ENCODE measurements at places on chromosomes 13 and 19. TPM values are rescaled to one million over a fixed set of nuclear protein-coding genes. Genes with fewer than 3 reads are reported as not detected.

The CEACAM4 gene
- total RNA-seq, result 1.4 TPM

The ZNF724 gene
- total RNA-seq, result 0.66 TPM

The CEACAM19 gene
- total RNA-seq, result 2.5 TPM

DNA sequence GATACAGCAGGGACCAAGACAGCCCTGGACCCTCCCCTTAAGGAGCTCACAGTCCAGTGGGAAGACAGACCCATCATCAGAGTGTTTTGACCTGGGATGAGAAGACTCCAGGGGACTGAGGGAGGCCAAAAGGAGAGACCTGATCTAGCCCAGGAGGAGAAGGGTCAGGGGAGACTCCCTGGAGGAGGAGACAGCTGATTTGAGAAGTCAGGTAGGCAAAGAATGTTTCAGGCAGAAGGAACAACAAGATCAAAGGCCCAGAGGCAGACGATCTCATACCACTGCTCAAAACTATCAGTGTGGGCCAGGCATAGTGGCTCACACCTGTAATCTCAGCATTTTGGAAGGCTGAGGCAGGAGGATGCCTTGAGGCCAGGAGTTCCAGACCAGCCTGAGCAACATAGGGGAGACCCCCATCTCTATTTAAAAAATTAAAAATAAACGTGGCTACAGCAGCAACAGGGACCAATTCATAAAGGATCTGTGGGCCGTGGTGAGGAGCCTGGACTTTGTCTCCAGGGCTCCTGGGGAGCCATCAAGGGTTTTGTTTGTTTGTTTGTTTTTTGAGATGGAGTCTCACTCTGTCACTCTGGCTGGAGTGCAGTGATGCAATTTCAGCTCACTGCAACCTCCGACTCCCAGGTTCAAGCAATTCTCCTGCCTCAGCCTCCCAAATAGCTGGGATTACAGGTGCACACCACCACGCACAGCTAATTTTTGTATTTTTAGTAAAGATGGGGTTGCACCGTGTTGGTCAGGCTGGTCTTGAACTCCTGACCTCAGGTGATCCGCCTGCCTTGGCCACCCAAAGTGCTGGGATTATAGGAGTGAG lies 2.2 kb upstream of the COX6B1 start:
- H3K4me3 ChIP-seq, result no peak overlapping the region
- no peak for DNase-seq
- H3K36me3 ChIP-seq, result peaks cover 7% of the 10 kb centered on the region

DNA sequence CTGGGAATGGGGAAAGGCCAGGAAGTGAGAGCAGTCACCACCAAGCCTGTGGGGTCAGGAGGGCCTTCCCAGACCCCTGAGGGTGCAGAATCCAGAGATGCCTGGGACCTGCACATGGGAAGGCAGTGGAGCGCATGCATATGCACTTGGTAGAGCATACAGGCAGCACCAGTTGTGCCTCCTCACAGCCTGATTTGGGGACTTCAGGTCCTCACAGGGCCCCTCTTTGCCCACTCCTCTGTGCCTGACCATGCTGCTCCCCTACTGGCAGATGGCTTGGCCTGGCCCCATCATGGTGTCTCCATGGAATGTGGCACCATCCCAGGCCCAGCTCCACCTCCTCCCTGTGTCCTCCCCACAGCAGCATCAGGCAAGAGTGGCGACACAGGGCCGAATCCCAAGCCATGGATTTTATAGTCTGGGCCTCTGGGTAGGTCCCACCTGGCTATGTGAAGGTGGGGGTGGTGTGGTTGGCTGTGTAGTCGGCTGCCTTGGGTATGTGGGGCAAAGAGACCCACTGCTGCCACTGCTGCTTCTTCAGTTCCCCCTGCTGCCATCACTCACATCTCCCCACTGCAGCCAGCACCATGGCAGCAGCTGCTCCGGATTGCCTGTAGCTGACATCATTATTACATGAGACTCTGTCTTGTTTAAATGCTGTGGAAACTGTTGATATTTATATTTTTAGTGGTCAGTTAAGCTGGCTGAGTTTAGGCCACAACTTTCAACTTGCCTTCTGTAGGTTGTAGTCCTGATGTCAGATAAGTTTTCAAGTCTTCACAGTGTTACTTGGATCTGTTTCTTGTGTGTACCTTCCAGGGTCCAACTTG lies 247.0 kb downstream of the GPC6 start:
- no peak overlapping the region for H3K4me3 ChIP-seq
- no peak for DNase-seq
- no peaks in the 10 kb centered on the region for H3K4me1 ChIP-seq

- H3K36me3 ChIP-seq, result no peaks in the 10 kb centered on the region
- peak overlapping the region; percentile 90 for H3K27ac ChIP-seq
- H3K4me3 ChIP-seq, result peak overlapping the region; percentile 64
- no peak for DNase-seq
- peaks cover 23% of the 10 kb centered on the region for H3K4me1 ChIP-seq
- H3K27me3 ChIP-seq, result no peaks in the 10 kb centered on the region
These were observed 407 bp upstream of the ZNF440 start for GRCh38 chr19:11813703-11814028.

- peaks cover 8% of the 10 kb centered on the region for H3K4me1 ChIP-seq
- no peaks in the 10 kb centered on the region for H3K27me3 ChIP-seq
- H3K4me3 ChIP-seq, result no peak overlapping the region
These were observed 4.7 kb upstream of the ZNF428 start for GRCh38 chr19:43623889-43624670.
